ENCODE measurements at places on chromosomes 5 and 9. TPM values are rescaled to one million over a fixed set of nuclear protein-coding genes. Genes with fewer than 3 reads are reported as not detected.

GGTA1 gene
- not detected for total RNA-seq

SAXO1 gene
- 0.02 TPM for total RNA-seq

JAKMIP2 gene
- total RNA-seq, result 11.8 TPM

GPBP1 gene
- 104 TPM for total RNA-seq

SPATA9 gene
- not detected for total RNA-seq

PCDHA3 gene
- total RNA-seq, result 3.4 TPM

FOXD4 gene
- 0.21 TPM for total RNA-seq

SPOCK1 gene
- 13.2 TPM for total RNA-seq

SRA1 gene
- total RNA-seq, result 34.6 TPM

TSTD2 gene
- total RNA-seq, result 19.6 TPM

TXNDC8 gene
- not detected for total RNA-seq

NUDCD2 gene
- total RNA-seq, result 73.4 TPM

GABRG2 gene
- 3.7 TPM for total RNA-seq
